GM20000 (cell line): ENCODE measurements at places on chromosomes 13 and 19.
A peak's percentile ranks its signal among the peaks of the same experiment; 100 is the strongest.

GRCh38 chr19:32457571-32458158 lies 52.1 kb downstream of the DPY19L3 start:
- DNase-seq: no peak

GRCh38 chr13:99133230-99133629 lies 67.4 kb upstream of the UBAC2 start:
- DNase-seq: no peak

- DNase-seq: no peak
Measured at GRCh38 chr13:21526707-21527540, 67.8 kb upstream of the ZDHHC20 start.

DNA sequence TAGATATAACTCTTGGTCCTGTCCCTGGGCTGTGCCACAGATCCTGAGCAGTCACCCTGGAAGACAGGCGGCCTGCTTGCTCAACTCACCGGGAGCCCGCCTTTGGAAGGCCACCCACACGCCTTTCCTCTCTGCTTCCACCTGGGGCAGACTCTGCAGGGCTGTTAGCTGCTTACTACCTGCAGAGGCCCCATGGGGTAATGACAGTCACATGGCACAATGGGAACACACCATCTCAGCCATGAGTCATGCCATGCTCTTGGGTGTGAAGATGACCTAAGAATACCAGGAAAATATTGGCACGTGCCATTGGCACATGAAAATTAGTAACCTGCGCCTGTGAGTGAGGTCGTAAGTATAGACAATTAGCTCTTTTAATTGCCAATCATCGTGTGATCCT lies 108.6 kb downstream of the COL4A2 start:
- DNase-seq: no peak

GRCh38 chr13:36883824-36884223 lies 36.2 kb downstream of the SMAD9 start:
- DNase-seq: no peak

DNA sequence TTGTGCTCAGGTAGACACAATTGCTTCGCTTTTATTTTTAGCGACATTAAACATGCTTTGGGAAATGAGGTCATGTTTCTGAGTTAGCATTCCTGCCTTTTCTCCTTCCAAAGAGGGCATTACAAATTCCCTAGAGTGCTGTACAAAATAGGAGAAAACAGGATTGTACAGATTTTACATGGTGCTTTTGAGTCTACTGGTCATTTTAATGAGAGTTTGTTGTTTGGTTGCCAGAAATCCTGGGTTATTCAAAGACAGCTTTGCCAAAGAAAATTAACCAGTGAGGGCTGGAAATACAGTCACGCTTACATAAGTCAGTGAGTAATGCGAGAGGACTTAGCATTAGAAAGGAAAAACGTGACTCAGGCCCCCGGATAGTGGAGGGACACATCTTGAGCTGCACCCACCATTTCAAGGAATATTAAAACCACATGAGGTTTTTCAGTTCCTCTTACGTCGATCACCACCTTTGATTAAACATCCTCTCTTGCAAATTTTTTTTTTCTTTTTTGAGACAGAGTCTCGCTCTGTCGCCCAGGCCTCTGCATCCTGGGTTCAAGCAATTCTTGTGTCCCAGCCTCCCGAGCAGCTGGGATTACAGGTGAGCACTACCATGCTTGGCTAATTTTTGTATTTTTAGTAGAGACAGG lies 55.4 kb downstream of the SACS start:
- peak; percentile 40 for DNase-seq

DNA sequence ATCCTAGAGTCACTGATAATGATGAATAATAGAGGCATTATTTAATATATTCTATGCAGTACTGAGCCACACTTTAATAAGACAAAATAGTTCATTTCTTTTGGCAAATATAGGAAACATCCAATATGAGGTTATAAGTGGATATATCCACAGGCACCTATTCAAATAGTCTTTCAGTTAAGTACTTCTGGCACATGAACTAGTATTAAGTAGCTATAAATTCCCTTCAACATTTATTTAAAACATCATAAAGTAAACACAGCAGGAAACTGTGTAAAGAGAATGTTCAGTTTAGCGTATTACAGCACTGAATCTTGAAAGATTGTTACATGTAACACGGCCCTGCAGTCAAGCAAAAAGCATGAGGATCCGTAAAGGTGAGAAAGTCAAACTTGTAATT lies 463.3 kb upstream of the KLF12 start:
- no peak for DNase-seq

DNA sequence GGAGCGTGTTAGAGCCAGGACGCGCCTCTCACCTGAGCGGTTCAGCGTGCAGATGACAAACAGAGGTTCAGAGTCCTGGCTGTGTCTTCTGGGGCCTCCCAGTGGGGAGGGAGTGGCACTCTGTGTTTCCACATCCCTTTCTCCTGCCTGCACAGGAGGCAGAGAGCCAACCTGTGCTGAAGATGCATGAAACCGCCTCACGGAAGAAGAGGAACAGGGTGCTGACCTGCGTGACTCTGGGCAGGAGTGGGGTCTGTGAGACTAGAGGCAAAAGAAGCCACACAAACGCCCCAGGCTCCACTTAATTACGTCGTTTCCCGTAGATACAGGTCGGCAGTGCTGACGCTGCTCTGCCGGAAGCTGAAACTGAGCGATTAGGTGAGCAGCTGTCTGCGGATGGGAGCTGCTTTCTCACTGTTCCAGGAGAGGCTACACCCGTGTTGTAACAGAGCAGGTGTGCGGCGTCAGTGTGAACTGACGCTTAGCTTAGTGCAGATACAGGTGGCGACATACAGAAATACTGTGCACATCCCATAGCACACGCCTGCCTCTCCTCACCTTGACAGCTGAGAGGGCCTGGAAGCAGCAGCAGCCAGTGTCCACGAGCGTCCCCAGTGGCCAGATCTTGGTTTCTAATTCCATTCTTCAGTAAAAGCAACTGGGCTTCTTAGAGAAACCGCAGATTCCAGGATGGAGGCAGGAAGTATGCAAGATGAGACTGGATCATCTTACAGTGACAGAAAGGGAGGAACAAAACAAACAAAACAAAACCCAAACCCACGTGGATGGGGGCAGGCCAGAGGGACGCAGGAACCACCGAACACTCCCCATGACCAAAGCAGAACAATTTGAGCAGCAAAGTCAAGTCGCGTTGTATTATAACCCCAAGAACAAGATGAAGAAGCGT lies 37.7 kb upstream of the MCF2L start:
- no peak for DNase-seq

DNA sequence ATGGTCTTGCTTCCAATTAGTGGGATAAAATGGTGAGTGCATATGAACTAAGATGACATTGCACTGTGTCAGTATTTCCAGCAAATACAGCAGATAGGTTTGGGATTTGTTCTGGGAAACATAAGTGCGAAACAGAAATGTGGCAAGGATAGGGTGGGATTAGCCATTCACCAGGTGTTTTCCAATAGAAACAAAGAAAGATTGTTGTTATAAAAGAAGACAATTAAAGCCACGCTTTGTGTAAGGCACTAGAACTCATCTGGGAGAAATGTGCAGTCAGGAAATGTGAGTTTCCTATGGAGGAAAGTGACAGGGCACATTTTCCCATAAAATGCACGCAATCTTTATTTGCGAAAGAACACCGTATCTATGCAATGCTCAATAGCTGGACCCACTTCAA lies 1547.8 kb downstream of the EFNB2 start:
- DNase-seq: no peak

GRCh38 chr19:45159210-45159970 lies 1.4 kb downstream of the NKPD1 start:
- no peak for DNase-seq

DNA sequence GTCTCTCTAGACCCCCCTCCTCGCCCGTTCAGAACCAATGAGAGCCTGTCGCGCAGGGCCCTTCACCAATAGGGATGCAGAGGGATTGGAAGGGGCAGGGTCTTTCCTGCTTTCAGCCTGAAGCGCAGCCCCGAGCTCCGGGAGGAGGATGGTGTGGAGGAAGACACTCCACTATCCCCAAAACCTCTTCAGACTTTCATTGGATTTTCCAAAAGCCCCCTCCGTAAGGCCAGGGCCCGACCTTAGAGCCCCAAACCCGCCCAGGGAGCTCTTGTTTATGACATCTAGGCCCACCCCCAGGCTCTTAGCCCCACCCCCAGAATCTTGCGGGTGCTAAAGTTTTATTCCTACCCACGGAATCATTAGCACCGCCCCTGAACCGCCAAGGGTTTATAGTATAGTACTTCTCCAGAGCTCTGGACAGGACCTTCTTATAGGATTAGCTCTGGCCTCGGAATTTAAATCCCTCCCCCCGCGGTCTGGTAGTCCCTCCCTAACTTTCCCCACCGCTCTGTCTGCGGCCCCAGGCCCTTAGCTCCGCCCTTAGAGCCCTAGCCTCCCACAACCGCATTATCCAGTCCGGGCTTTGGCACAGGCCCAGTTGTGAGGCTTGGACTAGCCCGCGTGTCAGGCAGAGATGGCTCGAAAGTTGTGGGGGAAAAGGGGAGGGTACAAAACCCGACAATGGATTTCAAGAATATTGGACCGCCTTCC lies 6.6 kb upstream of the EML2 start:
- peak; percentile 97 for DNase-seq

DNA sequence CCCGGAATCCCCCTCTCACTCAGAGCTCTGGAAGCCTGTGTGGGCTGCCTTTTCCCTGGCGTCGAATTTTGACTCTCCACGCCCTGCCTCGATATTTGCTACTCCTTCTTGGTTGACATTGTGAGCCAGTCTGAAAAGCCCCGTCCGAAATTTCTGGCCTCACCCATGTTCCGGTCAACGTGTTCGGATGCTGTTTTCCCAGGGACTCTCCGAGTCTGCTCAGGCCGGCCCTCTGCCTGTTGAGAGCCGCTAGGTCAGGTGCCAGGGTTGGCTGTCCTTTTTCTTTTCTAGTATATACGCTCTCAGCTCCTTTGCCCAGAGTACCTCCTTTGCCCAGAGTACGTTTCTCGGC lies 6.8 kb upstream of the DGKH start:
- DNase-seq: peak; percentile 81

GRCh38 chr13:78662467-78662866 lies 3.5 kb upstream of the OBI1 start:
- peak; percentile 20 for DNase-seq

DNA sequence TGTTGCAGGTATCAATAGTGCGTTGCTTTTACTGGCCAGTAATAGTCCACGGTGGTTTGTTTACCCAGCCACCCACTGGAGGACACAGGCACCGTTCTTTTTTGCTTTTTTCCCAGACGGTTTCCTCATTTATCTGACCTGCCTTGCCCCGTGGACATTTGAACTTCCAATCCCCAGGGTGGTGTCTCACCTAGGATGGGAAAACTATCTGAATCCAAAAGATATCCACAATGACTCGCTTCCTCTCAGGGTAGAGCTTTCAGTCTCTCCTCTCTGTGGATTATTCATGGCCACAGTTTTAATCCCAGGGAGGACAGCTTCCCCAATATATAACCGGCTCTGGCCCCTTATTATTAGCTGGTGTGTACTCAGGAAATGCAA lies 170.8 kb downstream of the FOXO1 start:
- no peak for DNase-seq

DNA sequence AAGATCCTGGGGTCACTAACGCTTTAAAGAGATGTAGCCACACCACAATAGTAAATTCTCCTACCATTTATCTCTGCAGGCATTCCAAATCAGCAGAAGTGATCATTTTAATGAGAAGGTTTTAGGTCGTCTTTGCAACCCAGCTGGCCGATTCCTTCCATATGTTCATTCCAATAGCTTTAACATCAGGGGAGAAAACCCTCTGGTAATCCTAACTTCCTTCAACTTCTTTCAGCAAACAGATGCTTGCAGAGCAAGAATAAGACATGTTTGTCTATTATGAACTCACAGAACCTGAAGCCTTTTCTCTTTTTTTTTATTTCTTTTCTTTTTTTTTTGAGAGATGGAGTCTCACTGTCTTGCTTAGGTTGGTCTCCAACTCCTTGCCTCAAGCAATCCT lies 498.6 kb upstream of the SLITRK1 start:
- no peak for DNase-seq

- no peak for DNase-seq
Measured at GRCh38 chr19:39448271-39448670, 2.9 kb downstream of the SUPT5H start.

GRCh38 chr13:30416471-30416870 lies 5.8 kb upstream of the UBE2L5 start:
- DNase-seq: no peak

- DNase-seq: peak; percentile 17
Measured at GRCh38 chr13:47100214-47100853, 203.5 kb upstream of the HTR2A start.
